ENCODE measurements at places on chromosomes 7 and 10. TPM values are rescaled to one million over a fixed set of nuclear protein-coding genes. Genes with fewer than 3 reads are reported as not detected.

GRCh38 chr10:122567056-122567660 lies 6.6 kb downstream of the DMBT1 start:
- H3K36me3 ChIP-seq = no peaks in the 10 kb centered on the region
- no peaks in the 10 kb centered on the region for H3K27me3 ChIP-seq
- H3K27ac ChIP-seq = no peak overlapping the region
- DNase-seq = no peak

DNA sequence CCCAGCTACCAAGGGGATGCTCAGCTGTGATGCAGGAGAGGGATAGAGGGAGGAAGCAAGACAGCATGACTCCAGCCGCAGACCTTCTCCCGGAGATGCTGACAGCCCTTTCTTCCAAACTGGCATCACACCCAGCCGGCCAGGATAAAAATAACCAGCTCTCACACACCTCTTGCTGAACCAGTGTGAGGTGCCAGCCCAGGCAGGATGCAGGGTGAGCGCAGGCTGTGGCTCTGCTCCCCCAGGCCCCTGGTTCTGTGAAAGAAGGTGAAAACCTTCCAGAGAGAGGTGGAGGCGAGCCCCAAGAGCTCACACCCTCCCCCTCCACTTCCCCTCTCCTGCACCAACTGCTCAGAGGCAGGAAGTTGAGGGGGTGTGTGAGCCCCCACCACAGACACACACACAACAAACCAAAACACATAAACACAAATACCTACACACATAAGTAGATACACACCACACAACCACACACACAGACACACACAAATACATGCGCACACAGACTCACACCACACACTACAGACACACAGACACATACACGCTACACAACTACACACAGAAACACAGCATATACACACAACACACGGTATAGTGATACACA lies 4.0 kb downstream of the GPR15LG start:
- H3K27ac ChIP-seq = no peak overlapping the region
- no peak overlapping the region for H3K4me3 ChIP-seq
- no peaks in the 10 kb centered on the region for H3K27me3 ChIP-seq
- no peak for DNase-seq
- no peaks in the 10 kb centered on the region for H3K36me3 ChIP-seq
- no peaks in the 10 kb centered on the region for H3K4me1 ChIP-seq

DNA sequence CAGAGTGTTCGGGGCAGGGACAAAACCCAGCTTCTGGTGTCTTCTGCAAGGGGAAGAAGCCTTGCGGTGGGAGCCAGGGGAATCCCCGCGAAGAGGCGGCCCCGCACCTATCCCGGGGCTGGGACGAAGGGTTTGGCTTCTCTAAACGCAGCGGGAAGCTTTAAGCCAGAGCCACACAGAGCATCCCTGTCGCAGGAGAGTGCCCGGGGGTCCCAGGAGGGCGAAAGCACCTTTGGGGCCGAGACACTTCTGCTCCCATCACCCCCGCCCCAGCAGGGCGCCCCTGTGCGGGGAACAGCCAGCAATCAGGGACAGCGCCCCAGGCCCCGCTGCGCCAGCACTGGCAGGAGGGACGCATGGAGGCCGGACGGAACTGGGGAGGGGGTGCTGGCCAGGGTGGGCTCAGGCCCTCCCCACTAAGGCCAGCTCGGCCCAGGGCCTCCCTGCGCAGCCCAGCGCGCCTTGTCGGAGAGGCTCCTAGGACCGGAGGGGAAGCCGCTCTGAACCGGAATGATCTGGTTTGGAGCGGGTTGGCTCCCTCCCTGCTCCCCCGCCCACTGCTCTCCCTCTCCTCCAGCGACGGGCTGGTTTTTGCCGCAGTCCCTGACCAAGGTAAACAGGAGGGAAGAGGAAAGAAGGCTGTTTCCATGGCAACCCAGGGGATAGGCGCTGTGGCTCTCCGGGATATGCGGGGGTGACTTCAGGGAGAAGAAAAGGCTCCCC lies 63.9 kb downstream of the TMEM209 start:
- H3K27ac ChIP-seq = peak overlapping the region; percentile 78
- H3K4me1 ChIP-seq = no peaks in the 10 kb centered on the region
- H3K27me3 ChIP-seq = no peaks in the 10 kb centered on the region
- DNase-seq = no peak

DNA sequence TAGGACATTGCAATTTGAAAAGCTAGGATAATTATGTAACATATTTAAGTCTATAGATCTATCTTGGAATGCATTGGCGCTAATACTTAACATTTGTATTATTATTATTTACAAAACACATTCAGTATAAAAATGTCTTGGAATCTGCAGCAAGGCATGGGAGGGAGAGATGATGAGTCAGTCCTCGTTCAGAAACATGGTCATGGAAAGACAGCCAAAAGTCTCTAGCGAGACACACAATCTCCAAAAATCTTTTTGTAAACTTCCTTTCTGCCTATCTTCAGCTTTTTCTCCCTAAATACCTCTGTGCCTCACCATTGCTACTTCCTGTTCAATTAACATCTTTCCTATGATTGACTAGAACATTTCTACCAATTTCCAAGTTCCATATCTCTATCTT lies 188.4 kb upstream of the CACNA2D1 start:
- no peak overlapping the region for H3K4me3 ChIP-seq
- H3K27ac ChIP-seq = no peak overlapping the region
- no peaks in the 10 kb centered on the region for H3K4me1 ChIP-seq
- H3K27me3 ChIP-seq = no peaks in the 10 kb centered on the region
- H3K36me3 ChIP-seq = no peaks in the 10 kb centered on the region

DNA sequence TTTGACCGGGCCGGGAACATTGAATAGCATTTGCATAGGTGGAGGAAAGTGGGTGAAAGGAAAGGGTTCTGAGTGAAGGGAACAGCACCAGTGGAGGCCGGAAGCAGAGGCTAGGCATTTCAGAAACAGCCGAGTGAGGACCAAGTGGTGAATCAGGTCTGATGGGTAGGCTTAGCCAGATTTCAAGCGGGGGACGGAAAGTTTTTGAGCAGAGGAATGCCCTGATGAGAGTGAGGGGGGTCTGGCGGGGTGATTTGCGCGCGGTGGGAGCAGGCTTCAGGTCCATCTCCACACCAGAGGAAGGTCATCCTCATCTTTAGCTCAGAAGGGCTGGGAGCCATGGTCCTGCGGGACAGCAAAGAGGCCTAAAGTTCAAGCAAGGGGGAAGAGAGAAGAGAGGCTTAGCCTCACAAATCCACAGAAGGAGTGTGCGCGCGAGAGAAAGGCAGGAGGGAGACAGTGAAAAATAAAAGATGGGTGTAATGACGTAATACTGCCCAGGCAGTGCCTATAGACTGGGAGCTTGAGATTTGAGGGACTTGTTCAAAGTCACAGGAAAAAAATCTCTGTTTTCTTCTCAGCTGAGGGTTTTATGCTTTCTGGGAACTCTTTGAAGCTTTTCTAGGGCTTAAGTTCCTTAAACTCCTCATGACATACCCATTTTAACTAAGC lies 1.0 kb upstream of the DENND2A start:
- peaks cover 6% of the 10 kb centered on the region for H3K27me3 ChIP-seq
- H3K36me3 ChIP-seq = no peaks in the 10 kb centered on the region

GRCh38 chr7:92768501-92769393 lies 67.6 kb downstream of the CDK6 start:
- no peak for DNase-seq
- no peak overlapping the region for H3K4me3 ChIP-seq

PRPS1L1 gene
- not detected for total RNA-seq

SPAM1 gene
- total RNA-seq = not detected
